ENCODE measurements at places on chromosomes 3 and 15. TPM values are rescaled to one million over a fixed set of nuclear protein-coding genes. Genes with fewer than 3 reads are reported as not detected.

Gene CLDN1
- 2.6 TPM for total RNA-seq

Gene TPRG1
- 0.99 TPM for total RNA-seq

- H3K36me3 ChIP-seq: no peaks in the 10 kb centered on the region
- no peak overlapping the region for H3K27ac ChIP-seq
- DNase-seq: no peak
- H3K4me3 ChIP-seq: no peak overlapping the region
- H3K27me3 ChIP-seq: peaks cover 33% of the 10 kb centered on the region
Measured at GRCh38 chr15:58069008-58069407, 3.5 kb upstream of the ALDH1A2 start.

GRCh38 chr3:128515967-128516366 lies 23.0 kb upstream of the GATA2 start:
- peaks cover 13% of the 10 kb centered on the region for H3K27me3 ChIP-seq
- no peak overlapping the region for H3K27ac ChIP-seq
- DNase-seq: no peak
- H3K4me1 ChIP-seq: no peaks in the 10 kb centered on the region

DNA sequence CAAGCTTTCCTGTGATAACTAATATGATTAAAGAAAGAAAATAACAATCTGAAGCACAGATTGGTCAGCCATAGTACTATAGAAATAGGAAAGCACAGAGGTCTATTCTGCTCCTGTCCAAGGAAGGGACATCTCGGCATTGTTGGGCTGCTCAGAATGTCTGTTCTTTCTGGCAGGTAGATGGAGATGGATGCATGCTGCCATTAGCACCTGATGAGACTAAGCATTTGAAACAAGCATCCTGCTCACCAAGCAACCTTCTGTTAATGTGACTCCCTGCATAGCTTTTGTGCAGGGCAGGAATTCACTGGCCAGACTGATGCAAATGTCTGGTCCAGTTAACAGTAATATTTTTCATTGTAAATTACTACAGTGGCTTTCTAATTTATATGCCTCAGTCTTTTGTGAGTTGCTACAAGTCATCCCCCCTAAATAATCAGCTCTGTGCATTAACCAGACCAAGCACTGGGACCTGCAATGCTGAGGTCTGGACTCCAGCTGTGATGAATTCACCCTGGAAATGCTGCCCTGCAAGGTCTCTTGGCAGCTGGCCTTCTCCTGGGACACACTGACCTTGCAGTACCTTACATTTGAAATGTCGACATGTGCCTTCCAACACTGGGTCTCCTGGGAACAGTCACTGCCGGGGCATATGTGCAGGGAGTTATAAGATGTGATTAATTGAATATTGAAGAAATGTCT lies 1123.7 kb downstream of the IGSF11 start:
- no peaks in the 10 kb centered on the region for H3K27me3 ChIP-seq
- H3K36me3 ChIP-seq: no peaks in the 10 kb centered on the region
- no peak for DNase-seq

DNA sequence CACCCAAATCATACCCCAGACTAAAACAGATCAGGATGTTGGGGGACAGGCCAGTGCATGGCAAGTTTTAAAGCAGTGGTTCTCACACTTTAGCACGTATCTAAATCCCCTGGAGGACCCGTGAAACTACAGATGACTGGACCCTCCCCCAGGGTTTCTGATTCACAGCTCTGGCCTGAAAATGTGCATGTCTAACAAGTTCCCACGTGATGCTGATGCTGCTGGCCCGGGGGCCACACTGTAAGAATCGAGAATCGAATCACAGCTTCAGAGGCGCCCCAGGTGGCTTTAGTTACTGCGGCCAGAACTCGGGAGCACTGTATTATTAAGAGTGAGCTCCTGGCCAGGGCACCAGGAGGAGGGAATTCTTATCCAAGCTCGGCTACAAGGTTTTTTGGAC lies 11.6 kb downstream of the ADAMTS17 start:
- H3K4me3 ChIP-seq: no peak overlapping the region
- H3K27ac ChIP-seq: no peak overlapping the region
- no peak for DNase-seq
- no peaks in the 10 kb centered on the region for H3K27me3 ChIP-seq
- H3K4me1 ChIP-seq: no peaks in the 10 kb centered on the region
- H3K36me3 ChIP-seq: no peaks in the 10 kb centered on the region

DNA sequence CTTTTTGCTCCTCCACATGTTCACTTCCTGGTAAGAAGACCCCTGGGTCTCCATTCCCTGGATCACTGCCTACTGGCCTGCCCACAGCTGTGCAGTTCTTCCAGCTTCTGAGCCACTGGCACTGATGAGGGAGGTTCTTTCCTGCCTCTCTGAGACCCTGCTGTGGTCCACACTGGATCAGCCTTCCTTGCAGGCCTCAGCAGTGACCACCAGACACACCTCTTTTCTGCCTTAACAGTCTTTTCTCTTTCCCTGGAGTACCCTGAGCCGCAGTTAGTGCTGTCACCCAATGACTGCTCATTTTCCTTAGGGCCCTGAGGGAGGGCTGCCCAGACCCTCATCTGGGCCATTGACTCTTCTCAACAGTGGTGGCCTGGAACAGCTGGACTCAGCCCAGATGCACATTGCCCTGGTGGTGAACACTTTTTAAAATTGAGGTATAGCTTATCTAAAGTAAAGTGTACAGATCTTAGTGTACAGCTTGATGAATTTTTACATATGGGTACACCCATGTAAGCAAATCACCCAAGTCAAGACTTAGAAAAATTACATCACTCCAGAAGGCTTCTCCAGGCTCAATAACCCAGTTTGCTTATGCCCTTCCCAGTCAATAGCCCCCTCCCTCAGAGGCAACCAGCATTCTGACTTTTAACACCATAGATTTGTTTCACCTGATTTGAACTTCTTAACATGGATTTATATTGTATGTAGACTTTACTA lies 32.8 kb upstream of the C3orf80 start:
- H3K27ac ChIP-seq: no peak overlapping the region
- no peaks in the 10 kb centered on the region for H3K36me3 ChIP-seq
- H3K27me3 ChIP-seq: peaks cover 4% of the 10 kb centered on the region
- H3K4me3 ChIP-seq: no peak overlapping the region

DNA sequence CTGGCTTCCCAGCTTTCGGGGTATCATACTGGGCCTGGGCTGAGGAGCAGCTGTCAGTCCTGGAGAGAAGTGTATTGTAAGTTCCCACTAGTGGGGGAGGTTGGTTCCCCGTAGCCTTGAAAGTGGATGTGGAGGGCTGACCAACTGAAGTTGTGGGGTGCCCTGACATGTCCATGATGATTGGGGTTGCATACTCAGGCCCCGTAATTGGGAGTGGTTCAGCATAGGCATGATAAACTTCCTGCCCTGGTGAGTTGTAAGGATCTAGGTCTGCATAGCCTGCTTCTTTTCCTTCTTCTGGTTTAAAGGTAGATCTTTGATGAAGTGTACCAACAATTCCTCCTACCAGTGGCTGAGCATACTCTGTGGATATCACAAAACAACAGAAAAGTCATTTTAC lies 36.3 kb downstream of the ST3GAL6 start:
- no peak for DNase-seq
- no peaks in the 10 kb centered on the region for H3K4me1 ChIP-seq
- H3K36me3 ChIP-seq: peaks cover 6% of the 10 kb centered on the region

DNA sequence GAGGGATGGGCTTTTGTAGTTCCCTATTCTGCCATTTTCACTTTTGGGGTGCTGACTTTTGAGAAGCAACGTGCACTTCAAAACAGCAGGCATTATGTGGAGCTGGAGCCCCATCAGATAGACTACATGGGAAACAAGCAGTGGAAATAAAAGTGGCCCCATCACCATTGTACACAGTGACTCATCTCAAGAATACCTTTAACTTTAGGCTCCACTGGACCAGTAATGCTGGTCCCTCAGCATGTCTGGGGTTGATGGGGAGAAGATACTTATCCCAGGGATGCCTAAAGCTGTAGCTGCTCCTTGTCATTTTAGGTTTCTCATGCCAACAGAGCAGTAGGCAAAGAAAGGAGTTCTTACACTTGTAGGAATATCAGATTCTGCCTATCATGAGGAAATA lies 45.0 kb downstream of the LSM3 start:
- no peaks in the 10 kb centered on the region for H3K36me3 ChIP-seq
- no peaks in the 10 kb centered on the region for H3K4me1 ChIP-seq
- H3K27me3 ChIP-seq: no peaks in the 10 kb centered on the region
- no peak for DNase-seq
- no peak overlapping the region for H3K27ac ChIP-seq
- H3K4me3 ChIP-seq: no peak overlapping the region

DNA sequence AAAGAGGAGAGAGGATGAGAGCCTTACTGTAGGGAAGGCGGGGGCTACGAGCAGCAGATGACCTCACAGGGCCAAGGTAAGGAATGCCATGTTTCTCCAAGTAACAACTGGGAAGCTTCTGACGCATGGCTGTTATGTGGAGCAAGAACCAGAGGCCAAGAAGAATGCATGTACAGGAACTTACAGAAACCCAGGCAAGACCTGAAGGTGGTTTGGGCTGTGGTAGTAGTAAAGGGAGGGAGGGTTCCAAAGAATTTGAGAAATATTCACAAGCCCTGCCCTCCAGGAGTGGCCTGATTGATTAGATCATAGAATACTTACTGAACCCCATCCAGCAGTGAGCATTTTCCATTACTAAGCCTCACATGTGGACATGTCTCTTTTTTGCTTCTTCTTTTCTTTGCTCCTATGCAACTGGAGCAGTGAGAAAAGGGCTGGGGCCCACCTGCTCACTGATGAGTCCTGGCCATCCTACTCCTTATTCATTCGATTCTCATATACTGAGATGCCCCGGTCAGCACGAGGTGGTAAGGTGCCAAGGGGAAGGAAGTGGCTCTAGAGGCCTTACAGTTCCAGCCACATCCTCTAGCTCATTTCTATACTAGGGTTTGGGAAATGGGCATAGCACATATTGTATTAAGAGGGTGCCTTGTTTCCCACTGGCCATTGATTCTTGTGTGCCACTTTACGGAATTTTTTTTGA lies 8.3 kb upstream of the SLC12A8 start:
- no peak overlapping the region for H3K4me3 ChIP-seq
- H3K27me3 ChIP-seq: no peaks in the 10 kb centered on the region
- H3K36me3 ChIP-seq: no peaks in the 10 kb centered on the region
- DNase-seq: peak; percentile 41
- H3K27ac ChIP-seq: no peak overlapping the region

- no peaks in the 10 kb centered on the region for H3K27me3 ChIP-seq
- H3K4me3 ChIP-seq: no peak overlapping the region
- no peaks in the 10 kb centered on the region for H3K36me3 ChIP-seq
- DNase-seq: no peak
- H3K4me1 ChIP-seq: no peaks in the 10 kb centered on the region
Measured at GRCh38 chr3:65867463-65868210, 171.1 kb downstream of the MAGI1 start.

DNA sequence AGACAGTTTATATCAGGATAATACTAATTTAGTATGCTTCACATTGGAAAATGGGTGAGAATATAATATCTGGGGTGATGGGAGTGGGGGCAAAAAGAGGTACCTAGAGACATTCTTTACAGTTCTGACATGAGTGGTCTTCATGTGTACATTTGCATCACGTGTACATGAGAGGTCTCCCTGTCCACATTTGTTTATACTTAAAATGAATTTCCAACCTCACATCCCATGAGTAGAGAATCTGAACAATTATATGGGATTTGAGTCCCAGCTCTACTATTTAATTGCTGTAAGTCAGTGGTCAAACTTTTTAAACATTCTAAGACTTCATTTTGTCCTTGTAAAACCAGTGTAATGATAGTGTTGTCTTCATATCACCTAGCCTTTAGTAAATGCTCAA lies 408.4 kb downstream of the NAALADL2 start:
- H3K27ac ChIP-seq: peak overlapping the region; percentile 8
- no peaks in the 10 kb centered on the region for H3K27me3 ChIP-seq
- no peak overlapping the region for H3K4me3 ChIP-seq
- no peaks in the 10 kb centered on the region for H3K4me1 ChIP-seq

GRCh38 chr15:45131510-45131909 lies 1.7 kb downstream of the DUOX1 start:
- DNase-seq: no peak
- no peak overlapping the region for H3K4me3 ChIP-seq
- peaks cover 65% of the 10 kb centered on the region for H3K27me3 ChIP-seq
- no peaks in the 10 kb centered on the region for H3K4me1 ChIP-seq
- no peaks in the 10 kb centered on the region for H3K36me3 ChIP-seq

GRCh38 chr3:16632395-16632794 lies 27.2 kb upstream of the DAZL start:
- no peaks in the 10 kb centered on the region for H3K36me3 ChIP-seq
- H3K27me3 ChIP-seq: no peaks in the 10 kb centered on the region
- DNase-seq: no peak
- H3K4me1 ChIP-seq: no peaks in the 10 kb centered on the region
- no peak overlapping the region for H3K4me3 ChIP-seq
- H3K27ac ChIP-seq: no peak overlapping the region

All from fibroblast of lung (primary cell).